SJSA1 (cell line): ENCODE measurements at places on chromosomes 4 and X. TPM values are rescaled to one million over a fixed set of nuclear protein-coding genes. Genes with fewer than 3 reads are reported as not detected.

The FAM184B gene
- total RNA-seq, result not detected in 2 replicates

DNA sequence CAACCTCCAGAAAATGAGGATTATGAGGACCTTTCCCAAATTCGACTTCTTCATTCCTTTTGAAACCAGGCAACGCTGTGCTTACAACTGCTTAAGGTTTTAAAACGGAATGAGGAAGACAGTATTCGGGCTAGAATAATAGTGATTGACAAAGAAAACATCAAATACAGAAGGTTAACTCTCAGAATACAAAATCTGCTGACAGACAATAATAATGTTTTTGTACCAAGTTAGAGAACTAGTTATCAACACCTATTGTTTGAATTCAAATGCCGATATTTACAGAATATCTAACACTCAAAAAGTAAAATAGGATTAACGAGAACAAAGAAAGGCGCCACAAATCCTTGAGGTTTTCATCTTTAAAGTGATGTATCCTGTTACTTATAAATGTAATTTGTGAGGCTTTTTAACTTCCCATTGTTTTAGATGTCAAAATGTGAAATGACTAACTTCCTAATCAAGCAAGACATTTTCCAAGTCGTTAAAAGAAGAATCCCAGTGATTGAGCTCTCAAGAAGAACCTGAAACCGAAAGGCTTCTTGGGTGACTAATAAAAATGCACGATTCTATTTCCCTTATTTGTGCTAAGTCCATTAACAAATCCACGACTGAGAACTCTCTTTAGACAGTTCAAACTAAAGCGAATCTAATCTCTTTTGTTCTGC, 118.3 kb downstream of the SORBS2 start:
- no peak for DNase-seq

DNA sequence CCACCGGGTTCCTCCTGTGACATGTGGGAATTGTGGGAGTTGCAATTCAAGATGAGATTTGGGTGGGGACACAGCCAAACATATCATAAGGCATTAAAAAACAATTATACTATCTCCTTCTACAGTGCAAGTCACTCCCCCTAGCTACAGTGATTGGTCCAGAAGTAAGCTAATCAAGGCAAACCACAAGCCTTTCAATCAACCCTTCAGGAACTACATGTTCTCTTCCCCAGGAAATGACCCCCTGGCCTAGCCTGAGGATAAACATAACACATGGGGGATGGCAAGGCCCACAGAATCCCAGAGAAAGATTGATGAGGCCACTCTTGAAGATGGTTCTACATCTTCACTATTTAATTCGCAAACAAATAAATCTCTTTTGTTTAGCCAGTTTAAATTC, 25.2 kb upstream of the FAM241A start:
- DNase-seq, result no peak

DNA sequence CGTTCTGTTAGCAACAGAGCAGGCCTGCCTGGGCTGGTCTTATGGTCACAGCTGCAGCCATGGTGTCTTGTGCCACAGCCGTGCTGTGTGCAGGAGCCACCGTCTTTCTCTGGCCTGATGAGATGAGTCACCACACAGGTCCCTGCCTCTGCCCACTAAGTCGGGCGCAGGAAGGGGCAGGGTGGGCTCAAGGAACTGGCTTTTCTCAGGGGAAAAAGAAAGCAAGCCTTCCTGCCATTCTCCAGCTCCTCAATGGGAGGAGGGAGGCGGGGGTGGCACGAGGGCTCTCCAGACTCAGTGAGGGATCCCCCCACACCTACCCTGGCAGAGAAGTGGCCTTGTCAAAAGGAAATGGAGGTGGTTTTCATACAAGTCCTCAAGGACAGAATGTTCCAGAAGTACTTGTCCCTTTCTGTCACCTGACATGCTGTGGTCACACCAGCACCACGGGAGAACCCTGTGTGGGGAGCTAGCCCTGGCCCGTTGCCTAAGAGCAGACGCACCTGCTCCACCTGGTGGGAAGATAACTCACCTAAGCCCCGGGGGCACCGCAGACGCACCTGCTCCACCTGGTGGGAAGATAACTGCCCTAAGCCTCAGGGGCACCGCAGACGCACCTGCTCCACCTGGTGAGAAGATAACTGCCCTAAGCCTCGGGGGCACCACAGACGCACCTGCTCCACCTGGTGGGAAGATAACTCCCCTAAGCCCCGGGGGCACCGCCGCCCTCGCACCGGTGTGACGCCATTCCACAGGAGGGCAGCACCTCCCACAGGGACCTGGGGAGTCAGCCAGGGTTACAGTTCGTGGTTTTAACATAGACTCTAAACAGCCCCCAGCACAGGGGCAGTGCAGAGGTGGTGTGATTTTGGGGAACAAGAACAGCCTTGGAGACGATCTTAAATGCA, 18.5 kb downstream of the UVSSA start:
- DNase-seq, result no peak

The NONO gene
- 366 and 510 TPM in 2 replicates for total RNA-seq

GRCh38 chrX:72314881-72315280, 9.2 kb upstream of the CITED1 start:
- DNase-seq, result no peak

The NPY1R gene
- total RNA-seq, result not detected in 2 replicates

GRCh38 chr4:86967073-86967472, 32.3 kb downstream of the AFF1 start:
- DNase-seq, result no peak

- DNase-seq, result peak; percentile 83
Observed at GRCh38 chr4:182207830-182208396, 35.3 kb upstream of the TENM3 start.

DNA sequence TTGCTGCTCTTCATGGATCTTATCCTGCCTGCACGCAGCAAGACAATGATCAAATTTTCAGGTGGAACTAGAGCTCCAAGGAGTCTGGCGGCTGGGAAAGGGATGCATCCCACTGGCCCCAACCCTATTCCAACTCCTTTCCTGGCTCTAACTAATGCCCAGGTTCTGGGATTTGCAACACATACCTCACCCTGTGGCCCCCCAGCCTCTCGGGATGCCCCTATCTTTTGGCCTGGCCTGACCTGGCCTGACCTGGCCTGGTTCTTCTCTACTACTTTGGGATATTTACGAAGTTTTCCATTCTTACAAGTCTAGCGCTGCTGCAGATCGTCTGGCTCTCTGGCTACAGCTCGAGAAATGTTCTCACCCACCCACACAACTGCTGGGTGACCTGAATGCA, 56.4 kb upstream of the CDKN2AIP start:
- no peak for DNase-seq

DNA sequence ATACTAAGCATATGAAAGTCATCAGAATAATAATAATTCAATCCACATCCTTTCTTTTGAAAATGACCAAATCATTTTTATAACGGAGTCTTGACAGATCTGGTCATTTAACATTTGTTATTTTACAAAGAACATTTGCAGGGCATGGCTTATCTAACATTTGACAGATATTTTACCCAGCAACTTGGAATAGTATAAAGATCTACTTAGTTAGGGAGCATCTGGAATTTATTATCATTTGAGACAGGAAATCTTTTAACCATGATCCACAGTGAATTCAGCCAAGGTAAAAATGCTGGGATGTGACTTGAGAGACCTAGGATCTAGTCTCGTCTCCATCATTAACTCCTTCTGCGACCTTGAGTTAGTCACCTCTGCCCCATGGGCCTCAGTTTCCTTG, 22.4 kb downstream of the STARD8 start:
- DNase-seq, result no peak

The GK2 gene
- not detected in 2 replicates for total RNA-seq

GRCh38 chr4:184096561-184097240, 121.0 kb downstream of the ENPP6 start:
- no peak for DNase-seq

GRCh38 chr4:173360587-173361221, 10.1 kb upstream of the SAP30 start:
- peak; percentile 28 for DNase-seq

The TLR6 gene
- 0.28 and 1.5 TPM in 2 replicates for total RNA-seq

- no peak for DNase-seq
Observed at GRCh38 chr4:28369499-28369898, 1508.9 kb downstream of the STIM2 start.

The COL25A1 gene
- 0.16 and 0.42 TPM in 2 replicates for total RNA-seq
